ENCODE measurements at places on chromosomes 1 and 21.

DNA sequence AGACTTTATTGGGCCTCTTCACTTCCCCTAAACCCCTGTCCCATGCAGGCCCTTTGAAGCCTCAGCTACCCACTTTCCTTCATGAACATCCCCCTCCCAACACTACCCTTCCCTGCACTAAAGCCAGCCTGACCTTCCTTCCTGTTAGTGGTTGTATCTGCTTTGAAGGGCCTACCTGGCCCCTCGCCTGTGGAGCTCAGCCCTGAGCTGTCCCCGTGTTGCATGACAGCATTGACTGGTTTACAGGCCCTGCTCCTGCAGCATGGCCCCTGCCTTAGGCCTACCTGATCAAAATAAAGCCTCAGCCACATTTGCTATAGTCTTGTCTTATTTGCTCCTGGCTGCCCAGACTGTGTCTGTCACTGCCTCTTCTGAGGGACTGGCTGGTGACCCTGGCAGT, 5.5 kb downstream of the GSTM4 start:
- no peak for DNase-seq

DNA sequence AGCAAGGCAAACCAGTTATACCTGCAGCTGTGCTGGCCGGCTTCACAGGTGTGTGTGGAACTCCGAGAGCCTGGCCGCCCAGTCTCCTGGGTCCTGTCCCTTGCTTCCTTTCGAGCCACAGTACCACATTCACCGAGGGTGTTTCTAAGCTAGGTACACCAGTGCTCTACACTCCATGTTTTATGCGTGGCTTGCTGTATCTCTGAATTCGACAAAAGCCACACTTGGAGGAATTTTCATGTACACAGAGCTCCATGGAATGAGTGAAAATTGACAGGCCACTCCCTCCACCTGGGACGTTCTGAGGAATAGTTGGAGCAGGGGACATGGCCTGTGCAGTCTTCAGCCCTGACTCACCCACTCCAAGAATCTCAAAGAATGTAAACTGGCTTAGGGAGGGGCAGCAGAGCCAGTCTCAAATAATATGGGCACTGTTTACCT, 14.0 kb downstream of the ETS2 start:
- no peak for DNase-seq

DNA sequence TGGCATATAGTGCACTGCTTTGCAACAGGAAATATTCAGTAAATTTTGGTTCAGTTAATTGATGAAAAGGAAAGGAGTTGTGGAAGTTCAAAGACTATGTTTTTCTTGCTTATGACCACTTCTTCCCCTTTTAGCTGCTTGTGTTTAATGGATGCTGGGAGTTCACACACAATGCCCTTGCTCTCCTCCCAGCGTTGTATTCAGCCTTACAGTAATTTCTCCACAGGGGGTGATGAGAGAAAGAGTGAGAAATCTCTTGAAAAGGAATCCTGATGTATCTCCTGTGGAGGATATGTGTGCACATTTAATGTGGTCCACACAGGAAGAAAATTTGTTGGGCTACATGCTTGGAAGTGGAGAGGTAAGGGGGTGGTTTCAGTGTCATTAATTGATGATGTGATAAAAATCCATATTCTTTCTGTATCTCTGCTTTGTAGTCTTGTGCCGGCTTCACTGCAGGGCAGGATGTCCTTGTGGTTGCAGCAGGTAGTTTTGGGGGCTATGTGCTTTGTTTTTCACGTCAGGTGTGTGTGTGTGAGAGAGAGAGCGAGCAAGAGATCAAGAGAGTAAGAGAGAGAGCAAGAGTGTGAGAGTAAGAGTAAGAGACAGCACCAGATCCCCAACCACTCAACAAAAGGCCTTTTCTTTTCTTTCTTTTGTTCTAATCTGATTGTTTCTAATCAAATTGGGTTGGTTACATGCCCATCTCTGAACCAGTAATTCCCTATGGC, 204.4 kb downstream of the RWDD3 start:
- DNase-seq: no peak

DNA sequence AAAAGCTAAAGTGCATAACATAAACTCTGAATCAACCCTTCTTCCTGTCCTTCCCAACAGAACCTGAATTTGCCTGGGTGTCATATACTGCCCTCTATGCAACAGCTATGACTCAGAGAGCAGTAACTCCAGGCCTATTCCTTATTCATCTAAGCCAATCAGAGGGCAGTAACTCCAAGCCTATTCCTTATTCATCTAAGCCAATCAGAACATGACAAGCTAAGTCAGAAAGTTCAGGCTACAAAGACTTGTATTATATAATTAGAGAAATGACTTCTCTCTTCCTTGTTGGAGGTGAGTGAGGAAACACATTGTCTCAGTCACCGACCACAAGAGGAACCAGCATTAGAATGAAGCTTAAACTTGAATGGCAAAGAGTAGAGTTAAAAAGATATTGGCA, 26.2 kb upstream of the TADA1 start:
- DNase-seq: no peak

DNA sequence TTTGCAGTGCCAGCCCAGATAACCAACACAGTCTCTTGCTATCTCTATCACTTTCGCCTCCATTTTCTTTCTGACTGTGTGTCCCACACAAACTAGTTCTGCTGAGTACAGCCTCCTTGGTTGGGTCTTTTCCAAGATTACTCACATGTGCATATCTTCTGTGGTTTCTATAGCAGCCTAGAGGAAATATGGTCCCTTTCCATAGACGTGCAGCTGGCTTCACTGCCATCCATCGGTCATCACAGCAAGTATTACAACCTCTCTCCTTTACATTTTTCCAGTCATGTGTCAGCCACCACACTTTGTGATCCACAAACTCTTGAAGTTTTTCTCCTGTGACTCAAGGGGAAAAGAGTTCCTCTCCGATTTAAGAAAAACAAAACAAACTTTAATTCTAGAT, 893.4 kb upstream of the ADGRL4 start:
- no peak for DNase-seq
